Smooth muscle cell of bladder (primary cell): ENCODE measurements at places on chromosomes 7 and 10. TPM values are rescaled to one million over a fixed set of nuclear protein-coding genes. Genes with fewer than 3 reads are reported as not detected.

The ST7 gene
- total RNA-seq = 12.4 and 15.9 TPM in 2 replicates

The LDB1 gene
- total RNA-seq = 45.2 and 52.0 TPM in 2 replicates

The DENND2A gene
- 15.6 and 37.5 TPM in 2 replicates for total RNA-seq

The OR2A12 gene
- total RNA-seq = not detected in 2 replicates

The FAM221A gene
- total RNA-seq = 0.65 and 1.7 TPM in 2 replicates

The DRGX gene
- total RNA-seq = not detected in 2 replicates

The MRC1 gene
- total RNA-seq = under 0.01 TPM in 2 replicates

The ADCY1 gene
- total RNA-seq = 0.18 and 0.28 TPM in 2 replicates

The KIF11 gene
- total RNA-seq = 3.2 and 3.4 TPM in 2 replicates

The NKX1-2 gene
- not detected in 2 replicates for total RNA-seq

The CASTOR2 gene
- total RNA-seq = 8.1 and 15.1 TPM in 2 replicates

The GATA3 gene
- not detected in 2 replicates for total RNA-seq

The SPDYE11 gene
- not detected in 2 replicates for total RNA-seq

The MCM10 gene
- 1.00 and 1.2 TPM in 2 replicates for total RNA-seq

The CLCN1 gene
- 0.09 and 0.14 TPM in 2 replicates for total RNA-seq

The PDCD4 gene
- 37.3 and 43.4 TPM in 2 replicates for total RNA-seq
